Urinary bladder (tissue), 4 donors: ENCODE measurements at places on chromosomes 1 and 21. TPM values are rescaled to one million over a fixed set of nuclear protein-coding genes. Genes with fewer than 3 reads are reported as not detected.
A peak's percentile ranks its signal among the peaks of the same experiment; 100 is the strongest.

Gene TEDDM1
- polyA plus RNA-seq: not detected

- no peak for DNase-seq
These were observed 30.8 kb downstream of the WDR64 start for GRCh38 chr1:241682921-241683320.

GRCh38 chr21:17370916-17371315, 141.9 kb upstream of the CXADR start:
- DNase-seq: peak; percentile 23

DNA sequence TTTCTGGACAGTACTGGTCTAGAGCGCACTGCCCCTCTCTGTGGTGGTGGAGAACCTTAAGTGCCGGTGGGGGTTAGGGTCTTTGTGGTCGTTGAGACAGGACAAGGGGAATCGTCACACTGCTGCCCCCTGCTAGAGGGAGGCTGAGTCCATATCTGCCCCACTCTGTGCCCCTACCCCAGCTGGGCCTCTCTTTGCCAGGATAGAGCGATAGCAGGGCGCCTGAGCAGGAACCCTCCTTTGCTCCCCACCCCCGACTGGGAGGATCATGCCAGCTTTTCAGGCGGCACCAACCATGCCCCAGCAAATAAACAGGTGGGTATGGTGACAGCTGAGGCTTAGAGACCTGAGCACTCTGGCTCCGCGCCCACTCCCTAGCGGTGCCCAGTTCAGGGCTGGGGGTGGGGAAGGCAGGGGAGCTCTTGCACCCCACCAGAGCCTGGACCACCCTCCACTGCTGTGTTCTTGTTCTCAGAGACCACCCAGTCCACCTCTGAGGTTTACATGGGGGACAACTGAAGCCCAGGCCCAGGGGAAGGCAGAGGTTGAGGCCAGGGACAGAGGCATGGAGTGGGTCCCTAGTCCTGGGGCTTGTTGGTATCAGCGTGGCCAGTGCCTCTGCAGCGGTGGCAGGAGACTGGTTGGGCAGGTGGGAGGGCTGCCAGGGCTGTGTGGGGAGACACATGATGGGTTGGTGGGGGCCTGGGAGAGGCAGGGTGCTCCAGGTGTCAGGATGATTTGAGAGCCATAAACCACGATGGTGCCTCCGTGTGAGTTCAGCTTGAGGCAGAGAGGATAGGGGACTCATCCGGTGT, 1.6 kb downstream of the PADI2 start:
- DNase-seq: no peak

GRCh38 chr1:68723791-68724190, 226.9 kb upstream of the DEPDC1 start:
- no peak for DNase-seq

DNA sequence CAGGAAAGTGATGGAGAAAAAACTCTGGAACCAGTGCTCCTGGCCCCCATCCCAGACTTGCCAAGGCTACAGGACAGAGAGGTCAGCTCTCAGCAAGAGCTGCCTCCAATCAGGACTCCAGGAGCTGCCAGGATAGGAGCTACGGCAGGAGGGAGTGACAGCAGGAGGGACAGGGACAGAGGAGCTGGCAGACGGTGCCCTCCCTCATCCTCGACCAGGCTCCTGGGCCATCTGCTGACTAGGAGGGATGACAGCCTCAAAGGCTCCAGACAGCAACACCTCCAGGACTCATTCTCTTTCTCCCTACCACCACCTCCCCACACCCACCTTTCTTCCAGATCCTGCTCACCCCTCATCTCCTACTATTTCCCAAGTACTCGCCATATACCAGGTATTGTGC, 22.7 kb downstream of the DLGAP3 start:
- DNase-seq: no peak

- DNase-seq: no peak
These were observed 47.8 kb downstream of the SKI start for GRCh38 chr1:2275796-2276536.

DNA sequence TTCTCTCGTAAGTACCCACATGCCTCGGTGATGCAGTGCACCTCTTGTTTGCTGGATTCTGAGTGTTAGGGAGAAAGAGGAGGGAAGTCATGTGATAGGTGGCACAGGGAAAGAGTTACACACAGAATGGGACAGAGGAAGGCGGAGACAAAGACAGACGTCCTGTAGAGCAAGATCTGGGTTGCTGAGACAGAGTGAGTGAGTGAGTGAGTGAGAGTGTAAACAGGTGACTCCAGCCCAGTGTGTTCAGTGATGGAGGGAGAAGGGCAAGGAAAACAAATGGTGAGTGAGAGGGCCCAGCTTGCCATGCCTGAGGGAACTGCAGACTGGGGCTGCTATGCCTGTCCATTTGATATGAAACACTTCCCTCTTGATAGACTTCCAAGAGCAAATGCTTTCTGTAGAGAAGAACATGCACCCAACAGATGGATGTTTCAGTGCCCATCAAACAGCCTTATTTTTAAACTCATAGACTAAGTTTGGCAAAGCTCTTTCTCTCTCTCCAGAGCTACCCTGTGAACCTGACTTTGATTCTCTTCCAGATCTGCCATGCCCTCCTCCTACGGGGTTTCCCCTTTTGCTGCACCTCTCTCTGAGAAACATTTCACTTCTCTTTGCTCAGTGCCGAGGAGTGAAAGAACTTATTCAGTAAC, 209.9 kb upstream of the COA6 start:
- no peak for DNase-seq

- DNase-seq: no peak
These were observed 1.4 kb upstream of the OR2L3 start for GRCh38 chr1:248045209-248045608.

- no peak for DNase-seq
These were observed 28.4 kb upstream of the PADI1 start for GRCh38 chr1:17176306-17177061.

DNA sequence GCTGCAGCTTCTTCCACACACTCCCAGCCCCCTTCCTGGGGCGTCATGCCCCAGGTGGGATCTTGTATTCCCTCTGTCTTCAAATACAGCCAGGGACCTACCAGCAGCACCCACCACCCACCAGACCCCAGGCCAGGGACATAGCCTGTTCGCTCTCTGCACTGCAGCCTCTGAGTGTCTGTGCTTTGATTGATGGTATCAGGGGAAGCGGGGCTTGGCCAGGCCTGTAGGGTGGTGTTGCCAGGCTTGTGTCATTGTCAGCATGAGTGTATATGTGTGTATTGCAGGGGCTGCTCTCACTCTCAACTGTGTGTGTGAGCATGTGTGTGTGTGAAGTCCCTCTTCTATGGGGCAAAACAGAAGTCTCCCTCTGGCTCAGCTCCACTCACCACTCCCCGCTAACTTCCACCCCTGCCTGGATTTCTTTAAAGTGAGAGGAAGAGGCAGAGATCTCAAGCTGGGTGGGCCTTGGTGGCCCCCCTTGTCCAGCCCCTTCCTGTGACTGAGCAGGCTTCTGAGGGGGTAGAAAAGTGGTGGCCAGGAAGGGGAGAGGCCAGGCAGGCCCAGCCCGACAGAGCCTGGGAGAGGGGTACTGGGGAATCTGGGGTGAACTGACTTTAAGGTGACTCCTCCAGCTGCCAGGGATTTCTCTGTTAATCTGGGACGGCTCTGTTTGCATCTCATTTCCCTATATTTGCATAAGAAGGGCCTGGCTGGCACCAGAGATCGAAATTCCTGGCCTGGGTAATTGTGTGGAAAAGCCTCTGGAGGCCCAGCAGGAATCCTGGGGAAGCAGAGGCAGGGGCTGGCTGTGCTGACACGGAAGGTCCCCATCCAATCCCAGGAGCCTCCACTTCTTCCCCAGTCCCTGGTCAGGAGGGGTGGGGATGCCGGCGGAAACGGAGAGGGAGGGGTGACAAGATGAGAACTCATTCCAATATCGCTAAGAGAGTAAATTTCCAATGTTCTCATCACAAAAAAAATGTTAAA, 18.6 kb upstream of the ADGRB2 start:
- DNase-seq: no peak

DNA sequence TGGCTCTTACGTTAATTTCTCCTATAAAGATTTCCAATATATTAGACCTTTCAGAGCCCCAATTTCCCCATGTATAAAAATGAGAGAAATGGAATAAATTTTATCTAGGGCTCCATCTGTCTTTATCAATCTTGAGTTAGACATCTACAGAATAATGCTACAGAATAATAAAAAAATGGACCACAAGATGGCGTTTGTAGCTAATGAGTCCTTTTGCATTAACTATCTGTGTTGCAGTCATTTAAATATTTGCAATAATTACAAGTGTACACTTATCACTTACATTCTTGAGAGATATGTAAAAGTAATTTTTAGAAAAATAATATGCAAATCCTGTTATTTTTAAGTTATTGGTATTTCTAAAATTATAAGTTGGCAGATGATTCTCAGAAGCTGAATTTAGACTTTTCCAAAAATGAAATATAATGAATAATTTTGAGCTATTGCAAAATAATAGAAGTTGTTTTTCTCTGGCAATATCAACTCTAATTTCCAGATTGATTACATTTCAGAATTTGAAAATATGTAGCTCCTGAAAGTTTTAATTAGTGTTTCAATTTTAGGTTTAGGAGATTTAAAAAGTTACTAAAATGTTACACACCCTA, 87.7 kb downstream of the SNX7 start:
- no peak for DNase-seq
